Stimulated activated CD4-positive, alpha-beta T cell treated with anti-CD3 and anti-CD28 coated beads, Interleukin-1b, Interleukin-23, amount 100 ng/mL, for 48 hours (primary cell): ENCODE measurements at places on chromosomes 7 and 10.

DNA sequence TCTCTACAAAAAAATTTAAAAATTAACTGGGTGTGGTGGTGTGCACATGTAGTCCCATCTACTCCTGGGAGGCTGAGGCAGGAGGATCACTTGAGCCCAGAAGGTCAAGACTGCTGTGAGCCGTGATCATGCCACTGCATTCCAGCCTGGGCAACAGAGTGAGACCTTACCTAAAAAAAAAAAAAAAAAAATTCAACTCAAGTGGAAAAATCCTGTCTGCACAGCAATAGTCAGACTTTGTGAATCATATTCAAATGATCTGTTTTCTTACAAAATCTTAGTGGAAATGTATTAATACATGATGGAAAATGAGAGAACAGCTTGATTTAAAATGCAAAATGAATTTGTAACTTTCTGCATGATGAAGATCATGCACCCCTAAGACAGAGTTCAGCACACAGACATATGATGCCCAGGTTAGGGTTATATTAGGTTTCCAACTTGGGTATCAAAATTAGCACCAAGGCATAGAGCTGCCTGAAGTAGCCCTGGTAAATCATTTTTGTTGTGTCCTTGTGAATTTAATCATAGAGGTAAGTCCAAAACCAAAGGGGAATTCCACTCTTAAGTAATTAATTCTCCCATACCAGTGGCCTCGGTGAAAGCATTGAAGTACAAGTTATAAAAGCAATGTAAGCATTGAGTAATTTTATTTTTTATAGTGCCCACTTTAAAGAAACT is 93.8 kb downstream of the ADD3 start:
- DNase-seq = no peak

DNA sequence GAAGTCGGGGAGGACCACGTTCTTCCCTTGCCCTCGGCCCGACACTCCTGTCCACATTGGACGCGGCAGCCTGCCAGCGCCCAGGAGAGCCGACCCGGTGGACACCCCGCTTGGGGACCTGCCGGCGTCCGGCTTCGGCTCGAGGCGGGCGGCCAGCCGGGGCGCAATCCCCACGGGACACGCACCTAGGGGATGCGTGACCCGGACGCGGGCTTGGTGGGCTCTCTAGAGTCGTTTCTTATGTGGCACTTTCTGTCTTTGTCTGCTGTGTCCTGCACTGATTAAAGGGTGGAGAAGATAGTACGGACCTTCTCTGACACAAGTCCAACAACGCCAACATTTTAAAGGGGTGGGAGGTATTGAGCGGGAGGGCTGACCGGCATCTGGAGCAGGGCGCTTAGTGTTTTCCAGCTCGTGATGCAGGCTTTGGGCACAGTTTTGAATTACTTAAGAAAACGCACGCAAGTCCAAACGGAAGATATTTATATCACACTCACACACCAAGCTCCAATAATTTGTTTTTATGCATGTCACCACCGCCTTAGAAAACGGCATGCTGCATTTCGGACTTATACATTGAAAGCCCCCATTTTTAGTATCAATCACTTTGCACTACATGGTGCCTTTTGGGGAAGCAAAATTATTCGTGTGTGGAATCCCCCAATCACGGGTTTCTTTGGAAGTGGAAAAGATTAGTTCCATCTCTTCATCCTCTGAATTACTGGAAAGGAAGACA is 3.9 kb upstream of the SPAG6 start:
- no peak for DNase-seq

DNA sequence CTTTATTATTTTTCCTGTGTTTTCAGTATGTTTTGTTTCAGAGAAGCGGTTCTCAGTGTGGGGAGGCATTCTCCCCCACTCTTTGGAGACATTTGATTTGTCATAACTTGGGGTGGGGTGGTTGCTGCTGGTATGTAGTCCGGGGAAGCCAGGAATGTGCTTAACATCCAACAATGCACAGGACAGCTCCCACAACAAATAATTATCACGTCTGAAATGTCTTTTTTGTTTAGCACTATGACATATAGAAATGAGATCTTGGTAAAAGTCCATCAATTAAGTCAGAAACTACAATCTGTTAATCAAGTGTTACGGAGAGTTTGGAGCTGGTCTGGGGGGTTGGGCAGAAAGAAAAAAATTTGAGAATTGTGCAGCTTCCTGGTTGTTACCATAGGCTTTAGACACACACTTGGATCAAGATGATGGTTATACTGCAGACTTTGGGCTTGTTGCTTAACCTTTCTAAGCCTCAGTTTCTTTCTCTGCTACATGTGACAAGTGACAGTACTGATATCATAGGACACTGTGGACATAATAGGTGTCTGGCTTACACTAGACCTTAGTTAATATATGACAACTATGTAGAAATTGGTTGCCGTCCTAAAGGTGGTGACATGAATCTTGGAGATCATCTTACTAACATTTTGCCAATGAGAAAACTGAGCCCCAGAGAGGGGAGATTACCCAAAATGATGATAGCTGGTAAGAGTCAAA is 113.7 kb downstream of the LRMDA start:
- no peak for DNase-seq

- DNase-seq = no peak
Observed at GRCh38 chr10:4643471-4643870, 182.5 kb upstream of the AKR1E2 start.

DNA sequence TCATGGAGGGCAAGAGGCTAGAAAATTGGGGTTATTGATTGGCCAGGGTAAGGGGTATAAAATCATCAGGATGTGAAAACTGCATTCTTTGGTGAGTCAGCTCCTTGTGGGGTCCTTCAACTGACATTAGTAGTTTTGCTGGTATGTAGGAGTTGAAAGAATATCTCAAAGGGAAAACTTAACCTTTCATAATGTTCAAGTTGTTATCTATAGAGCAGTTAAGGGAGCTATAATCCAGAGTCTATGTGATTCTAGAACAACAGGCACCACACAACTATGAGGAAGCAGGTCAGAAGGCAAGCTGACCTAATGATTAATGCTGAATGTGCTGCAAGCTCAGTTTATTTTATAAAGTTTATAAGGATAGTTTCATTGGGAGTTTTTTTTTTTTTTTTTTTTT is 13.7 kb downstream of the PRPS1L1 start:
- DNase-seq = no peak

DNA sequence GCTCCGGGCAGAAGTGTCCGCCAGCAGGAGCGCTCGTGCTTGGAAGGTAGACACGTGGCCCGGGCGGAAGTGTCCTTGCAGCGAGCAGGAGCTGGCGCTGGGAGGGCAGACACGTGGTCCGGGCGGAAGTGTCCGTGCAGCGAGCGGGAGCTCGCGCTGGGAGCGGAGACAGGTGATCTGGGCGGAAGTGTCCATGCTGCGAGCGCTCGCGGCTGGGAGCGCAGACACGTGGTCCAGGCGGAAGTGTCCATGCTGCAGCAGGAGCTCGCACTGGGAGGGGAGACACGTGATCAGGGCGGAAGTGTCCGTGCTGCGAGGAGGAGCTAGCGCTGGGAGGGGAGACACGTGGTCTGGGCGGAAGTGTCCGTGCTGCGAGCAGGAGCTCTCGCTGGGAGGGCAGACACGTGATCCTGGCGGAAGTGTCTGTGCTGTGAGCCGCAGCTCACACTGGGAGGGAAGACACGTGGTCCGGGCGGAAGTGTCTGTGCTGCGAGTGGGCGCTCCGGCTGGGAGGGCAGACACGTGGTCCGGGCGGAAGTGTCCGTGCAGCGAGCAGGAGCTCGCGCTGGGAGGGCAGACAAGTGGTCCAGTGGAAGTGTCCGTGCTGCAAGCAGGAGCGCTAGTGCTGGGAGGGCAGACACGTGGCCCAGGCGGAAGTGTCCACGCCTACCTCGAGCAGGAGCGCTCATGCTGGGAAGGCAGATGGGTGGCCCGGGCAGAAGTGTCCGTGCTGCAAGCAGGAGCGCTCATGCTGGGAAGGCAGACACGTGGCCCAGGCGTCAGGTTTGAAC is 41.1 kb upstream of the PRKAR1B start:
- peak; percentile 60 for DNase-seq

DNA sequence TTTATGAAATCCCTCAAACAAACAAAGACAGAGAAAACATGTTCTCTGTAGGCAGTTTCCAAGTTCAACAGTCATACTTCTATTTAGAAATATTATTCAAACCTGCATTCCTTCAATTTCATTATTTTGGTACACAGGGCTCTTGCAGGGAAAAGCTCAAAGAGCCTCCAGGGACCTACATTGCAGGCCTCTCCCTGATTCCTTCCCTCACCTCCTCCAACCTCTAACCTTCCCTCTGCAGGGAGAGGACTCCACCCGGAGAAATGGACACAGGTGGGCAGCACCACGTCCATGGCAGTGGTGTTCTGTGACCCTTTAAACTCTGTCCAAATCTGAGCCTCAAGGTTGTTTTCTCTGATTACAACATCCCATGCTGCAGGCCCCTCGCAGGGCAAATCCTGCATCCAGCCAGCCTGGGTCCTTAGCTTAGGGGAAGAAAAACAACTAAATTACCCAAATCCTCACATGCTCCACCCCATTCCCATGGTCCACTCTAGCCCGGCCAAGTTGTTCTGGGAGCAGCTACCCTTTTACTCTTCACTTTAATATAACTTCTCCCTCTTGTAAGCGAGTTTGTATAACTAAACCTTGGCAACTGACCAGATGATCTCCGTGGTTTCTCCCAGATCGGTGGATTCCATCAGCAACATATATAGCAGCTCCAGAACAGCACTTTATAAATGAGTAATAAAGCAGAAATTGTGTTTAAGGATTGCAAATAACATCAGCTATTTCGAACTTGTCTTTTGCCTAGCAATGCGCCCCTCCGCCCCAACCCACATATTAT is 129.8 kb downstream of the CUBN start:
- DNase-seq = no peak

- DNase-seq = no peak
Observed at GRCh38 chr10:131726967-131727366, 173.8 kb upstream of the PPP2R2D start.

DNA sequence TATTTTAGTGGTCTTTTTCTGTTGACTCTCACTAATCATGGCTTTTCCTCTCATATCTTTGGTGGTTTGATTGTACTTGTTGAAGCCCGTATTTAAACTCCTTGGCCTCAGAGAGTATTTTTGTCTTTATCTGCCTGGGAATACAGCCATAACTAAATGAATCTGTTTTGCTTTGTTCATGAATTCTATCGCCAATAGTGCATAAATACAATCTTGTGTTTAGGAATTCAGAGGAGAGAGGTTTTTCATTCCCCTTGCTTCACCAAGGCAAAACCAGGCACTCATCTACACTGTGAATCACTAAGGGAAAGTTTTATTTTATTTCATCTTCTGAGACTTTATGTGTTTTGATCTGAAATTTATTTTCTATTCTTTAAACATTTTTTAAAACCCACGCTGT is 152.7 kb downstream of the BICC1 start:
- no peak for DNase-seq

GRCh38 chr10:76769161-76769560 is 868.4 kb downstream of the KCNMA1 start:
- no peak for DNase-seq

DNA sequence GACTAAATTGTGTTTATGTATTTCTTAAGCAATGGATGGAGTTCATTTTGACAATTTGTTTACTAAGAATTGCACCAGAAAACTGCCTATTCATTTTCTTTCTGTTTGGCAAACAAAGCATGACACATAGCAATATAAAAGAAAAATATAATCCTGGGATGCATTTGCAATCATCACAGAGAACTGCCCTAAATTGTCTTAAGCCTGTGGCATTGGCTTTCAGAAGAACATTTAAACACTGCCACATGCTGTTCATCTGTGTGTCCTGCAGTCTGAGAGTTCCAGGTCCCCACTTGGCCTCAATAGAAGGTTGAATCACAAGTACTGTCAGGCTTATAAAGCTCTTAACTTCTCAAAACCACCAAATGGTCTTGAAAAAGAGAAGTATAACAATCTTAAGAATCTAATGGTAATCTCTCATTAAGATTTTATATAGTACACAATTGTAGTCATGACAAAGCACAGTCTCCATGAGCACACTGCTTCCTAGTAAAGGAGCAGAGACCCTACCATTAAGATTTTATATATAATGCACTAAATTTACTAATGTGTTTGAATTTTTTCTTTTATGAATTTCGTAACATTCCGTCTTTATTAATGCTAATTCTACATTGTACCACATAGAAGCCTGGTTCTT is 29.9 kb downstream of the RNLS start:
- peak; percentile 8 for DNase-seq

- no peak for DNase-seq
Observed at GRCh38 chr10:95531994-95532399, 29.2 kb downstream of the SORBS1 start.

DNA sequence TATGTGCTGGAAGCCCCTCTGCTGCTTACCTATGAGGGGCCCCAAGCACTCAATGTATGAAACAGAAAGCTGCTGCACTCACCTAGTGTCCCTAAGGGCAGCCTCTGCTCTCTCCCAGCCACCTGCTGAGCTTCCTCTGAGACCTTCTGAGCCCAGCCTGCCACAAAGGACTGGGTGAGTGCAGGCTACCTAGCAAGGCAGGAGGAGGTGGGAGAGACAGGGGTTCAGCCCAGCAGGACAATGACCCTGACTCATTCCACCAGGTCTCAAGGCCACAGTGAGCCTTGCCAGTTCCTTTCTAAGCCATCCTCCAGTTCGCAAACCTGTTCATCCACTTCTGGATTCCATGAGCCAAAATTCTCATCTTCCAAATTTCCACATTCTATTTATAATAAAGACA is 16.3 kb downstream of the VOPP1 start:
- no peak for DNase-seq

DNA sequence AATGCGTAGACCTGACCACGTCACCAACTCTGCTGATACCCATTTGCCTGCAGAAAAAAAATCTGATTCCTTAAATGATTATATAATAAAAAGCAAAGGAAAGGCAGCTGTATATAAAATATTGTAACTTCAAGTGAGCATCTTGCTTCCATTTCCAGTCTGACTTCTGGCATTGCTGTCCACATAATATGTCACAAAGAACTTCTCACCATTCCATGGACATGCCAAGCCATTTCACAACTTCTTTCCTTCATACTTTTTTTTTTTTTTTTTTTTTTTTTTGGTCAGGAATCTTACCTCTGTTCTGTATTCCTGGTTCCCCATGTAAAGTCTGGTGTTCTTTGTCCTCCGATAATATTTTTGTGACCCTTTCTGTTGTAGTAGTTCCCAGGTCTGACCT is 165.5 kb downstream of the SND1 start:
- DNase-seq = no peak

- DNase-seq = no peak
Observed at GRCh38 chr10:9342885-9343570, 1288.5 kb downstream of the GATA3 start.

DNA sequence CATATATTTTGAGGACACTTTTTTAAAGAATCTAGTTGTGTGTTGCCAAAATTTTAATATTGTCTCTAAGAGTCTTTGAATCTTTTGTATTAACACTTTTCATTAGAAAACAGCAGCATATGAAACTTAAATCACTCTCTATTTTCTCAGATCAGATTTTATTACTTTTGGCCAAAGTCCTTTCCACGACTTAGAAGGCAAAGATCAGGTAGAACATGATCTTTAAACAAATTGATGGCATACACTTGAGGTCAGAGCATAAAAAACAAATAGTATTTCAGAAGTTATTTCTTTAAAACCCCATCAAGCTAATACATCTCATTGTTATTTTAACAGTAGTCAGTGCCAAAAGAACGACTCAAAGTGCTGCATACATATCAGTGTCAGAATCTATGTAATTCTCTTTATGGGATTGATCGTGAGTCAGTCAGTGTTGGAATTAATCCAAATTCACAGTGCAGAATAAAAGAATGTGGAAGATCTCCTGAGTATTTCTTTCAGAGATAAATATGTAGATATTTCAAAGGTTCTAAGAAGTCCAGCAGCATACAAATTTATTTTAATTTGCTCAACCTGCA is 9.6 kb upstream of the AGMO start:
- DNase-seq = no peak

- no peak for DNase-seq
Observed at GRCh38 chr7:55490099-55490498, 82.2 kb downstream of the VOPP1 start.

- no peak for DNase-seq
Observed at GRCh38 chr10:58660575-58661255, 148.0 kb downstream of the BICC1 start.
